IPS-NIHi11 (cell line): ENCODE measurements at places on chromosomes 5 and 9.

GRCh38 chr9:15421532-15421931 is 1.1 kb upstream of the SNAPC3 start:
- DNase-seq, result no peak

DNA sequence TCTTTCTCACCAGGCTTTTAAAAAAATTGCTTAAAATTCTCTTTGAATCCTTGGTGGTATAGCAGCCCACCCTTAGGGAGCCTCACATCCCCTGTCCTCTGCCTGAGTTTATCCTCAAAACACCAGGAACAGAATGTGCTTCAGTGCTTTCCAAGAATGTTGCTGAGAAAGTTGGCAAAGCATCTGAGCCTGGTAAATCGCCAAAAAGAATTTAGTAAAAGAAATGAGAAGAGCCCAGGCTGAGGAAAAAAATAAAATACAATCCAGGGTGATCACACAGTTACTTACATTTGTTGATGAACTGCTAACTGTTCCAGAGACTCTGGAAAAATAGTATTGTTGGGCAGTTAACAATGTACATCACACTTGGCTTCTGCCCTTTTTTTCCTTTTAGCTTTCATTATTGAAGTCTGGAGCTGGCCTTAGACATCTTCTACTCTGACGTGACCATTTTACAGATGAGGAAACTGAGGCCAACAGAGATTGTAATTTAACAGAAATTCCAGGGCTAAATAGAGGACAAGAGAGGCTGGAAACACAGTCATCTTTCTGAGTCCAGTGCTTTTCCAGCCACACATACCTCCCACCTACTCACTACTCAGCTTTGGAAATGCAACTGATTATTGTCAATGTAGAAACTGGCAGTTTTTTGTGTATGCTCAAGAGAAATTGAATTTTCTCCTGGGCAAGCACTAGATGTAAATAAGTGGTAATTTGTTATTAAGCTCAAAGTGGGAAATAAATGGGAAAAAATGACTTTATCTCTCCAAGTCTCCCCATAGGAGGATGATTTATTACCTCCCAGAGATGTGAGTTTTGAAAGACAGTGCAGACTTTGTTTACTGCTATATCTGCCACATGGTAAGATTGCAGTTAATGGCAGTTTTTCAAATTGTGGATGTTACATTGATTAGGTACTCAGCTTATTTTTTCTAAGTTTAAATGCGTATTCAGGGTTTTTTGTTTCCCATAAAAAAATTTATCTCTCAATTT is 86.7 kb upstream of the ALDH1A1 start:
- no peak for DNase-seq

DNA sequence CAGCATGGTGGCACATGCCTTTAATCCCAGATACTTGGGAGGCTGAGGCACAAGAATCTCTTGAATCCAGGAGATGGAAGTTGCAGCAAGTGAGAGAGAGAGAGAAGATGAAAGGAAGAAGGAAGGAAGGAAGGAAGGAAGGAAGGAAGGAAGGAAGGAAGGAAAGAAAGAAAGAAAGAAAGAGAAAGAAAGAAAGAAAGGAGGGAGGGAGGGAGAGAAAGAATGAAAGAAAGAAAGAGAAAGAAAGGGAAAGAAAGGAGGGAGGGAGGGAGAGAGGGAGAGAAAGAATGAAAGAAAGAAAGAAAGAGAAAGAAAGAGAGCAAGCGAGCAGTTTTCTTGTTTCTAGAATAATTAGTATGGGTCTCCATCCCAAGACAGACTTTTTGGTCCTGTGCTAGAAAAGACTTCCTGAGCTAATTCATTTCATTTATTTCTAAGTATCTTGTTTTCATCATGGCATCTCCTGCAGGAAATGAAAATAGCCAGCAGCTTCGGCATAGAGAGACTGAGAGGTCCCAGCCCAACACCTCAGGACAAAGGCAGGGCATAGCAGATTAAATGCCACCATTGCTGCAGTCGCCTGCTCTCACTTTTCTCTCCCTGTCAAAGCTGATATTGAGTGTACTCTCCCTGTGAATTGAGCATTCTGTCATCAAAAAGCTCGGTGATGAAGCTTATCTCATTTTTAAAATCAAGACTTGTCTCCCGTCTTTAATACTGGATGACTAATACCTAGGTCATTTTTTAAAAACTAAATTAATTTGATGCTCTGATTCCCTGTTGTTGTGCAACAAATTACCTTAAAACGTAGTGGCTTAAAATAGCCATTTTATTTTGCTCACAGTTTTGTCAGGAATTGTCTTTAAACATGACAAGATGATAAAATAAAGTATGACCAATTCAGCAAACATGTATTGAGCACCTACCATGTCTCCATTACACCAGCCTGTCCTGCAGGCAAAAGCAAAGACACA is 91.8 kb upstream of the ADRA1B start:
- DNase-seq, result no peak

DNA sequence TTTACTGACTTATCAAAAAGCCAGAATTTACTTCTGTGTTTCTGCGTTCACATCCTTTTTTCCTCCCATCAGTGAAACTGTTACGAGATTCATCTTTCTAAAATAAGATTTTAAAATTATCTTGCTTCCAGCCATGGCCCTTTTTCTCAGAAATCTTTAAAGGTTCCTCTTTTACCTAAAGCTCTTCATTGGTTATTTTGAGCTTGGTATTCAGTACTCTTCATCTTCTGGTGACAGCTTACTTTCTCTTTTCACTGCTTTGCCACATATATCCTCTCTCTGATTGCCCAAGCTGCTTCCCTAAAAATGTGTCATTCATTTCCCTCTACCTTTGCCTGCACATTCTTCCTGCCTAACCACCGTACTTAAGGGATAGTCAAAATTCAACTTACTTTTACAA is 32.3 kb downstream of the TGFBR1 start:
- no peak for DNase-seq

DNA sequence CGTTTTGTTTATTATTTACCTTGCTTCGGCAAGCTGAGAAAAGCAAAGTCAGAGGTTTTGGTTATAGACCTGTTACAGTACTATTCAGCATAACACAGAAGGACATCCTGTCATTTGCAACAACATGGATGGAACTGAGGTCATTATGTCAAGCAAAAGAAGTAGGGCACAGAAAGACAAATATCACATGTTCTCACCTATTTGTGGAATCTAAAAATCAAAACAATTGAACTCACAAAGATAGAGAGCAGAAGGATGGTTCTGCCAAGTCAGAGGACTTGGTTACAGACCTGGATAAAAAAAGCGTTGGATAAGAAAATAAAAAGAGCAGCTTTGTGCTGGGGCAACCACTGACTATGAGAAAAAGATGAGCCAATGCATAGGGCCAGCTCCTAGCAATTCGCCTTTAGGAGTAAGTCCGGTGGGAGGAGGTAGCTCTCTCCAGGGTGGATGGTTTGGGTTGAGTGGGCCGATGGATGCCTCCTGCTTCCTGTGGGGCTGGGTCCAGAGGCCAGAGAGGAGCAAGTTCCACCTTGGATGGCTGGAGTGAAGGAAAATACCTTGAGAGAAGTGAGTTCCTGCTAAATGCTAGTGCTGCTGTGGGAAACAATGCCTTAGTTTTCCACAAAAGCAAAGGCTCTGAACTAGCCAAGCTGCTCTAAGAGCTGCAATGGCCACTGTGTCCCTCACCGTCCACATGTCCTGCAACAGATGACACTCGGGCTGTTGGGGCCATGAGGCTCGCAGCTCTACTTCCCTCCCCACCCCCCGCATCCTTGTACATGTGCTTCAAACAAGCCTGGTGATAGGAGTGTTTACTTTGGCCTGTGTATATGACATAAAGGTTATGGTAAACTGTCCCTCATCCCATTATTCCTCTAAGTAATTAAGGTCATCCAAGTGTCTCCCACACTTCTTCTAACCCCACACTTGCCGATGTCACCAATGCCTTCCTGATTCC is 38.4 kb downstream of the ACOT12 start:
- DNase-seq, result no peak

DNA sequence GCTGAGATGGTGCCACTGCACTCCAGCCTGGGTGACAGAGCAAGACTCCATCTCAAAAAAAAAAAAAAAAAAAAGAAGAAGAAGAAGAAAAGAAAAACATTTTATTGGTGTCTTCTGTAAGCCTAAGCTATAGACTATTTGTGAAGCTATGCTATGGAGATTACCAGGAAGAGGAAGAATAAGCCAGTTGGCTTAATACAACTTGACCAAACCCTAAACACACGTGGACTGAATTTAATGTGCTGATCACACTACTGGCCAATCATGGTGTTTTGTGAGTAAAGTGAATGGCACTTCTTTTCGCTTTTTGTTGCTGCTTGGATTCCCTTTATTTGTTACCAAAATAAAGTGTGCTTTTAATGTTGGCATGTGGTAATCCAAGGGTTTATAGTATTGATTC is 49.9 kb downstream of the GGTA1 start:
- DNase-seq, result no peak

DNA sequence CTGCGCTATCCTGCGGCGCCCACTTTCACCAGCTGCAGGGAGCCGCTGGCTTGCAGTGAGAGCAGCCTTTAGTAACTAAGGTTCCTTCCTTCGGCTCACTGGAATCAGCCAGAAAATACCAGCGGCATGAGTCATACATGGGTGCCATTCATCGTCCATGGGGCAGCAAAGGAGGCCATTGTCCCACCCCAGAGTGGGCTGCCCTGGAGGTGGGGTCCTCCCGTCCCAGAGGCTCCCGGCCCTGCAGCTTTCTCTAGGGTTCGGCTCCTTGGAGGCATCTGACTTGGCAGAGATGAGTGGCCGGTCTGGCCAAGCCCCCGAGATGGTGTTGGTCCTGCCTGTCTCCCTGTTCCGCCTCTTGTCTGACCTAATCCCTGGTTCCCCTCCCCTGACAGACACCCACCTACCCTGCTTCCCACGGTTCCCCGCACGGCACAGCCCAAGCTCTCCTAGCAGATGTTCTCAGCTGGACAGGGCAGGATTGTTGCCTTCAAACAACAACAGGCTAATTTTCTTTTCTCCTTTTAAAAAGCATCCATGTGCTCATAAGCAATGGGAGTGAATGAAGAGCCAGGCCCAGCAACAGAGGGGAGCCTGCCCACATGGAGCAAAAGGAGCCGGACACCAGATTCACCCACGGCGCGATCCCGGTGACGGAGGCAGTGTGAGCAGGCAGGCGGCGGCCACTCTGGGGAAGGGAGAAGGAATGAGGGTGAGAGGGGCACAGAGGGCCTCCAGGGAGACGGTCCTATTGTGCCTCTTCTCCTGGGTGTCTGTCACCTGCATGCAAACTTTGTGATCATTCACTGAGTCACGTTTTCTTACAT is 97.0 kb upstream of the COL5A1 start:
- DNase-seq, result peak; percentile 68

- no peak for DNase-seq
Observed at GRCh38 chr5:149127394-149127955, 13.8 kb upstream of the ABLIM3 start.

DNA sequence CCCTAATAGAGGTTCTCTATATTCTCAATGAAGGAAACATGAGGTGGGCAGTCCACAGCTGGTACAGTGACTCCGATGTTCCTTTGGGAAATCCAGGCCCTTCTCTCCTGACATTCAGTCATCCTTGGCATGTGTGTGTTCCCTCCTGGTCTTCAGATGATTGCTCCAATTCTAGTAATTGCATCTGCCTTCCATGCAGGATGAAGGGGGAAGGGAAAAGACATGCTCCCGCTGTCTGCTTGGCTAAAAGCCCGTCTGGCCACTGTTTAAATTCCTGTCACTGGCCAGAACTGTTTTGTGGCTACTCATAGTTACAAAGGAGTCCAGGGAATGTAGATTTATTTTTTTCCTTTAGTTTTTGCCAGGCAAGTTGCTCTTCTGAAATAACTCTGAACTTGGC is 65.0 kb downstream of the MAST4 start:
- no peak for DNase-seq

DNA sequence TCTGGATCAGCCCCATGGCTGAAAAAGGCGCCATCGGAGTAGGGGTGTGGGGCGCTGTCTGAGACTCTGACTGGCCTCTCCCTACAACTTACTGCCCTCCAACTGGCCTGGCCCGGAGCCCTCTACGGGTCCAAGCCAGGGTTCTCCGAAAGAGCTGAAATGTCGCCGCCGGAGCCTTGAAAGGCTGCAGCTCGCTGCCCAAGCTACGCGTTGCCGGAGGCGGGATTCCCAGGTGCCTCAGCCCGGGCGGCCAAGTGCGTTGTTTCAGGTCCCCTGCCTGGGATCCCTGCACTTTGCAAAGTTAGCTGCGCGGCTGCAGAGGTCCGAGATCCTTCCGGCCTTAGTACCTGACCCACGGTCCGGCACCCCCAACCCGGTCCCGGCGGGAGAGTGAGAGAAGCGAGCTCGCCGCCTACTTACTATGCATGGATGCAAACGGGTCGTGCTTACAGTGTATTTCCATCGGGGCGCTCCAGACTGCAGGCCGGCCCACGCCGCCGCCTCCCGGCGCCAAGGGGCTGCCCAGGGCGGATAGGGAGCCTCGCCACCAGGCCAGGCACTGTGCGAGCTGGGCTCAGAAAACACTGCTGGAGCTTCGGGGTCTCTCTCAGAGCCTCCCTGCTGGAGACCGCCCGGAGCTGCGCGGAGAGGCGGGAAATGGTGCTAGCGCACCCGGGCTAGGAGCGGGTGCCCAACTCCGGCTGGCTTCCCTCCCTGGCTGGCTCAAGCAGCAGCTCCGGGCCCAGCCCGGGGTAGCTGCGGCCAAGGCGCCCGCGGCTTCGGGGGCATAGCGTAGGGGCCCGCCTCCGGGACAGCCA is 7.7 kb downstream of the PAX5 start:
- no peak for DNase-seq

DNA sequence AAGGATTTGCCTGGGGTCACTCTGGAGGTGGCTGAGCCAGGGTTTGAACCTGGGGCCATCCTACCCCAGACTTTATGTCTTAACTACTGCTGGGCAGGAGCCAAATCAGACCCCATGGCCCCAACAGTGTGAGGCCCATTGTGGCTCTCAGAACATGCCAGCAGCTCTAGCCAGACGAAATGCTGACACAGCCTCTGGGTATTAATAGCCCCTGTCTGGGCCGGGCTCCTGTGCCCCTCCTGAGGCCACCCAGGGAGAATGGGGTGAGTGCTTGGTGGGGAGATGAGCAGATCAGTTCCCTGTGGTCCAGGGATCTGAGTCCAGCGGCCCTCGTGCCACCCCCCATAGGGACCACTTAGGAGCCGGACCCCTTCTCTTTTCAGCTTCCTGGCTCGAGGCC is 2.2 kb upstream of the PLPP7 start:
- no peak for DNase-seq

DNA sequence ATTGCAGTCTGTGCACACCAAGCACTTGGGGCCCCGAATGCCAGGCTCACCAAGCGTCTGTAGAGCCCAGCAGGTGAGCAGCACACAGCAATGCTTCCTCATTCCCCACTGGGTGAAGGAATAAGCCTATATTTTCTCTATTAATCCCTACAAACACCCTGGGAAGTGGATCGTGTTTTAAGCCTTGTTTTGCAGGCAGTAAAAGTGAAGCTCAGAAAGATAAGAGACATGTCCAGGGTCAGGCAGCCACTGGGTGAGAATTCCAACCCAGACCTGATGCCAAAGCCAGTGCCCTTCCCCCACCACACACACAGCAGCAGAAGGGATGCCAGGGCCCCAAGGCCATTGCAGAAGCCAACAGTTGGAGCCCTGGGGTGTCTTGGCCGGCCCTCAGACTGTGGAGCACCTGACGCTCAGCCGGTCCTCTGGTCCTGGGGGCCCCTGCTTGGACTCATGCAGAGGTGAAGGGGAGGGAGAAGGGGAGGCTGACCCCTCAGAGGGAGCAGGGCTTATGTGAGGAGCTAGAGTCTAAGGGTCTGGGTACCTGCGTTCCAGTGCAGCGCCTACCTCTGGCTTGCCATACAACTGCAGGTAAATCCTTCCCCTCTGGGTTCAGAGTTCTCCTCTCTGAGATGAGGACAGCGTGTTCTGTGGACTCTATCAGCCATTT is 26.3 kb upstream of the SYNPO start:
- peak; percentile 67 for DNase-seq

- DNase-seq, result no peak
Observed at GRCh38 chr5:171697221-171698102, 88.2 kb upstream of the SMIM23 start.

- no peak for DNase-seq
Observed at GRCh38 chr5:38642189-38642911, 85.9 kb upstream of the LIFR start.
